Stimulated activated effector memory CD8-positive, alpha-beta T cell treated with anti-CD3 and anti-CD28 coated beads, Interleukin-12 subunit alpha, Interleukin-12 subunit beta, amount 100 ng/mL, for 72 hours (primary cell): ENCODE measurements at places on chromosomes 13 and 19.

DNA sequence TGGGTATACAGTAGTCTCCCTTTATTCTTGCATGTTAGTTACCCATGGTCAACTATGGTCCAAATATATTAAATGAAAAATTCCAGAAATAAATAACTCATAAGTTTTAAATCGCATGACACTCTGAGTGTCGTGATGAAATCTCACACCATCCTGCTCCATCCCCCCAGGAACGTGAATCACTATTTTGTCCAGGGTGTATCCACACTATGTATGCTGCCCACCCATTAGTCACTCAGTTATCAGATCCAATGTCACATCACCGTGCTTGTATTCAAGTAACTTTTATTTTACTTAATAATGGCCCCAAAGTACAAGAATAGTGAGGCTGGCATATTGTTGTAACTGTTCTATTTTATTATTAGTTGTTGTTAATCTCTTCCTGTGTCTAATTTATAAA is 115.8 kb upstream of the SERP2 start:
- DNase-seq = no peak

GRCh38 chr13:95307507-95307906 is 6.3 kb upstream of the ABCC4 start:
- DNase-seq = no peak

DNA sequence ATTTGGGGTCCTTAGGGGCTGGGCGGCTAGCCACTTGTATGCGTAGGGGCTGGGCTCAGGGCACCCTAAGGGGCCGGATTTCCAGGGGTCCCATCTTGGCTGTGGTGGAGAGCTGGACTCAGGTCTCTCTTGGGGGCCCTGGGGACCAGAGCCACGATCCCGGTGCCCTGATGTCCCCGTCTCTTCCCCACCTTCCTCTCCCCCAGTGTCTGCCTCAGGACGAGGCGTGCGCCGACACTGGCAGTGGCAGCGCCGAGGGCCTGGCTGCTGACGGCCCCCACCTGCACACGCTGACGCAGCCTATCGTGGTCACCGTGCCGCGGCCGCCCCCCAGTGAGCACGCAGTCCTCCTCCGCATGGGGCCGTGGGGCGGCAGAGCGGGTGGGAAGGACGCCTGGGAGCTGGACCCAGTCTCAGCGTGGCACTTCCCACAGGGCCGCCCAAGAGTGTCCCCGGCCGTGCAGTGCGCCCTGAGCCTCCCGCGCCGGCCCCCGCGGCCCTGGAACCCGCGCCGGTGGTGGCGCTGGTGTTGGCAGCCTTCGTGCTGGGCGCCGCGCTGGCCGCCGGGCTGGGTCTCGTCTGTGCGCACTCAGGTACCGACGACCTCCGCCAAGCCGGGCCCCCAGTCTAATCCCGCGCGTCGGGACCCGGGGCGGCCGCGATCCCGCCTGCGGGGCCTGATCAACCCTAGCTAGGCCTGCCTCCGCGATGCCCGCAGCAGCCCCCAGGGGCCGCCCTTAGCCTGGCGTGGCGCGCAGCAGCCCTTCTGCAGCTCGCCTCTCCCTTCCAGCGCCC is 2.7 kb upstream of the SNAPC2 start:
- DNase-seq = peak; percentile 41

DNA sequence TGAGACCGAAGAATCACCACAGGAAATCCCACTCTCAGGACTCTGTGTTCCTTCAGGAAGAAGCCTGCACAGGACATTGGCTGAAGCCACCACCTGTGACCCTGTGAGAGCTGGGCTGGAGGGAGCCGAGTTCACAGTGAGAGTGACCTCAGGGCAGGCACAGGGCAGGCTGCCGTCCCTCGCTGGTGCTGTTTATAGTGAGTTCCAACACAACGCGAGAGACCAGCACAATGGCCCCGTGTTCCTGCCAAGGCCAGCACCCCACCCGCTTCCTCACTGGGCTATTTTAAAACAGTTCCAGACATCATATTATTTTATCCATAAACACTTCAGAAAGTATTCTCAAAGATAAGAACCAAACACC is 18.4 kb upstream of the GAS6 start:
- DNase-seq = no peak

GRCh38 chr19:13064092-13064489 is 38.6 kb downstream of the LYL1 start:
- no peak for DNase-seq
